Globus pallidus (tissue), 1 donor: ENCODE measurements at places on chromosomes 4 and X.

GRCh38 chr4:183321079-183321478, 1.0 kb upstream of the CLDN22 start:
- DNase-seq: peak; percentile 10

DNA sequence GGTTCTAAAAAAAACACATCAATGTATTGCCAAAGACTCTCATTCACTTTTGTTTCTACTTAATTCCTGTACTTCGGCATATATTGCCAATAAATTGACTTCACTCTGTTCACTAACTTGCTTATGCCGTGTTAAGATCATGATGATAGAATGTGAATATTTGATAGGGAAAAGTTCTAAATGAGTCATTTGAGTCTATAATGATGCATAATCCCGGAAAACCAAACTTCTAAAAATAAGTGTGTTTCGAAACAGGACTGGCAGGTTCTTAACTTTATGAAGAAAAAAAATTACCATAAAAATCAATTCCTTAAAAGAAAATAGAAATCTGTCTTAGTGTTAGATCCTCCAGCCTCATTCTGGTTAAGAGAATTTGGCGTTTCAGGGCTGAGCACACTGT, 387.5 kb upstream of the FTHL17 start:
- DNase-seq: no peak

- no peak for DNase-seq
Measured at GRCh38 chrX:153703036-153703370, 15.3 kb downstream of the SLC6A8 start.

GRCh38 chr4:25712611-25713010, 57.0 kb downstream of the SLC34A2 start:
- no peak for DNase-seq

- DNase-seq: peak; percentile 57
Measured at GRCh38 chr4:10403633-10404445, 53.4 kb downstream of the ZNF518B start.

GRCh38 chr4:152535360-152535902, 461 bp downstream of the FBXW7 start:
- DNase-seq: peak; percentile 5

- DNase-seq: no peak
Measured at GRCh38 chrX:57178605-57179004, 41.4 kb upstream of the SPIN2A start.

DNA sequence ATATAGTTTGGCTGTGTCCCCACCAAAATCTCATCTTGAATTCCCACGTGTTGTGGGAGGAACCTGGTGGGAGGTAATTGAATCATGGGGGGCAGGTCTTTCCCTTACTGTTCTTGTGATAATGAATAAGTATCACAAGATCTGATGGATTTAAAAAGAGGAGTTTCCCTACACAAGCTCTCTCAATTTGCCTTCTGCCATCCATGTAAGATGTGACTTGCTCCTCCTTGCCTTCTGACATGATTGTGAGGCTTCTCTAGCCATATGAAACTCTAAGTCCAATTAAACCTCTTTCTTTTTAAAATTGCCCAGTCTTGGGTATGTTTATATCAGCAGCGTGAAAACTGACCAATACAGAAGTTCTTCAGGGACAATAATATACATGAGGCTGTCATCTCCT, 425.1 kb downstream of the PABPC4L start:
- no peak for DNase-seq

DNA sequence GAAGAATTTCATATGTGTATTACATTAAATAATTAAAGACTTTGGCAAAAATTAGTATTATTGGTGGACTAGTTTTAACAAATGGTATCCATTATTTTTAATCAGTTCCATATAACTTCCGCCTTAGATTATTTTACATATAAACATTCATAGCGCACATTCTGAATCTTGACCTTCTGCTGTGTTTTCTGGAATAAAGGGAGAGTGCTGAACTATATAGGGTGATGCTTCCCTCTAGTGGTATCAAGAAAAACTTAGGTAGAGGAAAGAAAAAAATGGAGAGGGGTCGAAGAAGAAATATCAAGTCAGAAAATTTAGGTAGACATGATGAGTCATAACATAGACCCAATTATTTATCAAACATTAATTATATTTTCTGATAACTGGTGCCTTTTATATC, 155.6 kb upstream of the PACRGL start:
- peak; percentile 55 for DNase-seq
